ENCODE measurements at places on chromosomes 3 and 15. TPM values are rescaled to one million over a fixed set of nuclear protein-coding genes. Genes with fewer than 3 reads are reported as not detected.
A peak's percentile ranks its signal among the peaks of the same experiment; 100 is the strongest.

DNA sequence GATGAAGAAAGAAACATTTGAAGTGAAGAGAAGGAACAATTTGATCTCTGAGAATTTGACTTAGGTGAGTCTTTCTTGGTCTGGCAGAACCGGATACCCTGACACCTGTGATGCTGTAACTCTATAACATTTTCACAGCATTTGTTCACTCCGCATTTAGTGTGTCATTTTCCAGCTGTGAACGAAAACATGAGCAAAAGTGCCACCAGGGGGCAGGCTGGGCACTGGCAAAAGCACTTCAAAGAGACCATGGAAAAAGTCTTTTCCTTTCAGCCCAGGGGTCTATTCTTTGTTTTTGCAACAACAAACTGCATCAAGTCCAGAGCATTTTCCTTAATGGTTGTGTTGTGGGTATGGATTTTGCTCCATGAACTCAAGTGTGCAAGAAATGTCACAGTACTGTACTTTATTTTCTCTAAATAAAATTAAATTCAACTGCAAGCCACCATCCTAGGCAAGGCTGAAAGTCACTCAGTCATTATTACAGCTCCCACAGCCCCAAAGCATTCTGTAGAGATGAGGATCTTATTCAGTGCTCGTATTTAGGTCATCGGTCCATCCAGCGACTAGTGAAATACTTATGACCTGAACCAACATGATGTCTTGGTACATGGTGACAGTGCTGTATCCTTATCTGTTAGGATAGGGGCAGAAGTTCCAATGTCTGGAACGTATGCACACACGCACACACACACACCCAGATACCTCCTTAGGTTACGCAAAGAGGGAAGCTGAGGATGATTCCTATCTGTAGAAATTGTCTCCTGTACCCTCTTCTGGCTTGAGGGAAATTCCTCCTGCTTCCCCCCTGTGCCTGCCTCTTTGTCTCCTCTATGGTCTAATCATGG is 125.5 kb downstream of the GADL1 start:
- H3K4me1 ChIP-seq, result peaks cover 6% of the 10 kb centered on the region
- no peak overlapping the region for H3K27ac ChIP-seq
- no peaks in the 10 kb centered on the region for H3K36me3 ChIP-seq
- no peaks in the 10 kb centered on the region for H3K27me3 ChIP-seq
- H3K4me3 ChIP-seq, result no peak overlapping the region
- no peak for DNase-seq

DNA sequence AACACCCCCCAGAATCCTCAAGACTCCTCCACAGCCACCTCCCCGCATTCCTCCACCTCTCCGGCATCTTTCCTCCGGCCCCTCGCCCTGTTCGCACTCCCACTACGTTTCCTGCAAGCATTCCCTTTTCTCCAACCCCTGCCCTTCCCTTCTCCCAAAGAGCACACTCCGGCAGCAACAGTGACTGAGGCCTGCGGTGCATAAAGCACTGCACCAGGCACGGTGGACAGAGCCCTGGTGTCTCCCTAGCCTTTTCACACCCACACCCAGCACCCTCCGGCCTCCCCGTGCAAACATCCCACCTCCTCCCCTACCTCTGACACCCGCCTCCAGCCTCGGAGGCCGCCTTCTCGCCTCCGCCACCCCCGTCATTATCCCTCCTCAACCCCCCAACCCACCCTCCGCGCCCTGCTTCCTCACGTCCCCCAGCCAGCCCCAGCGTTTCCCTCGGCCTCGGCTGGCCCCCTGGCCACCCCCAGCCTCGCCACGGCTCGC is 577 bp downstream of the ZNF148 start:
- H3K27ac ChIP-seq, result peak overlapping the region; percentile 97
- peaks cover 9% of the 10 kb centered on the region for H3K4me1 ChIP-seq
- no peak for DNase-seq
- H3K4me3 ChIP-seq, result peak overlapping the region; percentile 80
- no peaks in the 10 kb centered on the region for H3K27me3 ChIP-seq

DNA sequence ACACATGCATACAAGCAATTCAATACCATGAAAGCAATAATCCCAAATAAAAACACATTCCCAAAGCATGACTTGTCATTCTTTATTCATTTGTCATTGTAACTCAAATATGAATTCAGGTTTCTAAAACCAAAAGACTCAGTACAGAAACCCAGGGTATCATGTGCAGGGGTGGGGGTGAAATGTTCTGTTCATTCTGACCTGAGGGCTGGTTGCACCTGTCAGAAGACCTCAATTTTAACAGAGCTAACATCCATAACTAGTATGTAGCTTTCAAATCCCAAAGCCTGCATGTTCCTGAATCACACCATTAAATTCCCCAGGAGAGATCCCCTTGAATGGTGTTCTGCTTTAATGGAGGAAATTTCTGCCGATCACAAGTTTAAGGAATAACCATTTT is 738.7 kb downstream of the MCTP2 start:
- H3K4me3 ChIP-seq, result no peak overlapping the region
- DNase-seq, result no peak
- H3K4me1 ChIP-seq, result no peaks in the 10 kb centered on the region

DNA sequence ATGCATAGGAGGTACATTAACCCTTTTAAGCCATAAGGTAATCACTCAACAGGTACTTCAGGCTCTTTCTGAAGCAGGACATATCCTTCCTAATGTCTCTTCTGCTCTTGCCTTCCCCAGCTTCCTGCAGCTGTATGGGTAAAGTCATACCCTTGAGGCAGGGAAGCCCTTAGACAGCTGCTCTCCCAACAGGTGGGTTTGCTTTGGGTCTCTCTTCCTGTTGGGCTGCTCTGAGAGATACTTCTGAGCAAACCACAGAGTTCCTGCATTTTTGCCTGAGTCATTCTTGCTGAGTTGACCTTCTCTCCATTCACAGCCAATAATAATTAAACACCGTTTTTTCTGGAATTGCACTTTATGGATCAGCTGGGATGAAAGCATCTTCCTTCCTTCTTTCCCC is 2.0 kb upstream of the TRAT1 start:
- H3K4me3 ChIP-seq, result no peak overlapping the region
- H3K27ac ChIP-seq, result no peak overlapping the region
- no peaks in the 10 kb centered on the region for H3K36me3 ChIP-seq
- DNase-seq, result no peak
- H3K27me3 ChIP-seq, result no peaks in the 10 kb centered on the region

DNA sequence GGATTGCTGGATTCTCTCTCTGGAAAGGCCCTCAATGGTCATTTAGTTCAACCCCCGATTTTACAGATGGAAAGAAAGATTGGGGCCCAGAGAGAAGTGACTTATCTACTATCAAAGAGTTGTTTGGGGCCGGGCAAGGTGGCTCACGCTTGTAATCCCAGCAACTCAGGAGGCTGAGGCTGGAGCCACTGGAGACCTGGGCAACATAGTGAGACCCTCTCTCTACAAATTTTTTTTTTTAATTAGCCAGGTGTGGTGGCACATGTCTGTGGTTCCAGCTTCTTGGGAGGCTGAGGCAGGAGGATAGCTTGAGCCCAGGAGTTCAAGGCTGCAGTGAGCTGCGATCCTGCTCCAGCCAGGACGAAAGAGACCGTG is 5.2 kb upstream of the USP3 start:
- no peak overlapping the region for H3K4me3 ChIP-seq
- peak overlapping the region; percentile 13 for H3K27ac ChIP-seq
- no peaks in the 10 kb centered on the region for H3K36me3 ChIP-seq
- no peaks in the 10 kb centered on the region for H3K27me3 ChIP-seq
- DNase-seq, result no peak
- H3K4me1 ChIP-seq, result peaks cover 30% of the 10 kb centered on the region

GRCh38 chr3:149401212-149401925 is 23.9 kb upstream of the TM4SF1 start:
- no peaks in the 10 kb centered on the region for H3K27me3 ChIP-seq
- no peaks in the 10 kb centered on the region for H3K36me3 ChIP-seq
- peak overlapping the region; percentile 56 for H3K27ac ChIP-seq
- DNase-seq, result no peak
- H3K4me3 ChIP-seq, result no peak overlapping the region
- H3K4me1 ChIP-seq, result peaks cover 23% of the 10 kb centered on the region

DNA sequence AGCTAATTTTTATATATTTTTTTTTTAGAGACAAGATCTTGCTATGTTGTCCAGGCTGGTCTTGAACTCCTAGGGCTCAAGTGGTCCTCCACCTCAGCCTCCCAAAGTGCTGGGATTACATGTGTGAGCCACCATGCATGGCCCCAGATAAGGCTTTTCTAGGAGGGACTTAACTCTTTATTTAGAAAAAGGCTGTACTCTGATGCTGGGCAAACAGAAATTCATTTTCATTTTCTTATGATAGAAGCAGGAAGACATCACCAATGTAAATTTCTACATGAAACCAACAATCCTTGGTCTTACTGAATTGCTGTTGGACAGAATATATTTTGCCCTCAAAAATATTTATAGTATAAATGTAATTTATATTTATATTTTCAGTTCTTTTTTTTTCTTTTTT is 9.6 kb downstream of the NIPA1 start:
- no peak for DNase-seq
- no peak overlapping the region for H3K27ac ChIP-seq
- H3K27me3 ChIP-seq, result no peaks in the 10 kb centered on the region
- no peak overlapping the region for H3K4me3 ChIP-seq
- H3K4me1 ChIP-seq, result no peaks in the 10 kb centered on the region
- H3K36me3 ChIP-seq, result no peaks in the 10 kb centered on the region

GRCh38 chr15:77546050-77546501 is 86.6 kb downstream of the LINGO1 start:
- no peak overlapping the region for H3K4me3 ChIP-seq
- no peak overlapping the region for H3K27ac ChIP-seq
- no peaks in the 10 kb centered on the region for H3K27me3 ChIP-seq
- no peak for DNase-seq

- H3K27me3 ChIP-seq, result no peaks in the 10 kb centered on the region
- H3K4me3 ChIP-seq, result no peak overlapping the region
- H3K36me3 ChIP-seq, result no peaks in the 10 kb centered on the region
- H3K27ac ChIP-seq, result peak overlapping the region; percentile 70
Observed at GRCh38 chr15:84914351-84914750, 29.9 kb downstream of the SLC28A1 start.

DNA sequence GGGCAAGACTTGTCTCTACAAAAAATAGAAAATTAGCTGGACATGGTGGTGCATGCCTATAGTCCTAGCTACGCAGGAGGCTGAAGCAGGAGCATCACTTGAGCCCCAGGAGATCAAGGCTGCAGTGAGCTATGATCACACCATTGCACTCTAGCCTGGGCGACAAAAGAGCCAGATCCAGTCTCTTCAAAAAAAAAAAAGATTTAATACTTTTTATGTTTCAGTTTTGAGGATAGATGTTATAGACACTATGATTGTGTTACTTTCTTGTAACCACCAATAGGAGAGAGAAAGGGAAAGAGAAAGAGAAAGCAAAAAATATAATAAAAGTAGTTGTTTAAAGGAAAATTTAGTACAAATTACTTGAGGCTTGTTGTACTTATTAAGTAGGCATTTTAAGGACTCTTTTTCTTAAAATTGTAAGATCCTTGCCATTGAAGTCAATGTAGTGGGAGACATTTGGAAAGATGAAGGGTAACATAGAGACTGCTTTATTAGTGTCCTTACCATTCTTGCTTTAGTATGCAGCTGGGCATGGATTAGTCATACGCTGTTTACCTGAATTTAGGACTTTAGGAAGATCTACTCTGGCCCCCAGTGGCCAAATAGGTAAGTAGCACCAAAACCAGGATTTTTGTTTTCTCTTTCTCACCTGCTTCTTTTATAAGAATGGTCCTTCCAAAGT is 35.1 kb upstream of the ZDHHC23 start:
- no peak overlapping the region for H3K27ac ChIP-seq
- no peaks in the 10 kb centered on the region for H3K36me3 ChIP-seq
- no peak overlapping the region for H3K4me3 ChIP-seq
- H3K27me3 ChIP-seq, result no peaks in the 10 kb centered on the region
- no peak for DNase-seq

- no peak overlapping the region for H3K4me3 ChIP-seq
- peaks cover 38% of the 10 kb centered on the region for H3K4me1 ChIP-seq
- H3K27me3 ChIP-seq, result no peaks in the 10 kb centered on the region
- DNase-seq, result no peak
- no peaks in the 10 kb centered on the region for H3K36me3 ChIP-seq
Observed at GRCh38 chr3:4736284-4736861, 242.9 kb upstream of the BHLHE40 start.

The PRRT3 gene
- 1.3 TPM for total RNA-seq

The NANOGP8 gene
- total RNA-seq, result 1.6 TPM

The CLDN1 gene
- total RNA-seq, result 39.2 TPM

The IDH2 gene
- 108 TPM for total RNA-seq

Data from esophagus squamous epithelium (tissue), 5 donors.